Dorsolateral prefrontal cortex (tissue), 122 donors: ENCODE measurements at places on chromosomes 7 and 10.

GRCh38 chr10:132374176-132374575, 22.8 kb upstream of the PWWP2B start:
- DNase-seq = no peak

DNA sequence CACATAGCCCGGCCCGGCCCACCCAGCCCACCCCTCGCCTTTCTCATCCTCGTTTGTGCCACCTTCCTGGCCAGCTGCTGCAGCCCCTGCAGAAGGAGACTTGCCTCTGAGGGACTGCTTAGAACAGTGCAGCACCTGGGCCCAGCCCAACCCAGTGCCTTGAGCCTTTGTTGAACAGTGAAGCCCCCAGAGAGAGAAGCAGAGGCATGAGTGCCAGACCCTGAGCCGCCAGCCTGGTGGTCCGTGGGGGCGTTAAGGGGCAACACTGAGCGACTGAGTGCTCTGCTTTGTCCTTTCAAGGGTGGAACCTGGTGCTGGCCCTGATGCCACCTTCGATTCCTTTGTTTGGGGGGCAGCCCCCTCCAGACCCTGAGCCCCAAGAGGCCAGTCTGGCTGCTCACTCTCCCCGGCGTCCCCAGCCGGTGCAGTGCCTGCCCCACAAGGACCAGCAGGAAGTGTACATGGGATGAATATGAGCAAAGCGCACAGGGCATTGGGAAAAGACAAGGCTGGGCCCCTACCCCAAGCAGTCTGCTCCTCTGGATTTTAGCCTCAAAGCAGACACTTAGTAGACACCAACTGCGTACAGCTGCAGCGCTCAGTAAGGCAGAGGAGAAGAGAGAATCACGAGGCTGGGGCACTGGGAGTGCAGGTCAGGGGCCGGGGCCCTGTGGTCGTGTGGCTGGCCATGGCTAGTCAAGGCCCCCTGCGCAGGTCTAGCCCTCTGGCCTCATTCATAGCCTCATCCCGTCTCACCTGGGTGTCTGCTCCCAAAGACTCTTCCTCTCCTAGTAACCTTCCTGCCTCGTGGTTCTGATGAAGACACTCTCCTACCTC, 95.9 kb downstream of the RGS10 start:
- no peak for DNase-seq

- DNase-seq = no peak
These were observed 53.3 kb downstream of the SEMA3D start for GRCh38 chr7:85133560-85133959.

GRCh38 chr7:112540839-112541577, 60.2 kb downstream of the LSMEM1 start:
- DNase-seq = no peak

DNA sequence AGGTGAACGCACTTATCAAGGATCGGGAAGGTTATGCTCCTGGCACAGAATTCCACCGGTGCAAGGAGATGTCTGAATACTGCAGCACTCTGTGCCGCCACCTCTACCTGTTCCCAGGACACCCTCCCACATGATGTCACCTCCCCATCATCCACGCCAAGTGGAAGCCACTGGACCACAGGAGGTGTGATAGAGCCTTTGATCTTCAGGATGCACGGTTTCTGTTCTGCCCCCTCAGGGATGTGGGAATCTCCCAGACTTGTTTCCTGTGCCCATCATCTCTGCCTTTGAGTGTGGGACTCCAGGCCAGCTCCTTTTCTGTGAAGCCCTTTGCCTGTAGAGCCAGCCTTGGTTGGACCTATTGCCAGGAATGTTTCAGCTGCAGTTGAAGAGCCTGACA, 11.0 kb upstream of the CLCN1 start:
- DNase-seq = no peak

GRCh38 chr10:10392511-10392910, 625.2 kb upstream of the CELF2 start:
- no peak for DNase-seq
